Bronchial epithelial cell (primary cell): ENCODE measurements at places on chromosomes 1 and 21.
A peak's percentile ranks its signal among the peaks of the same experiment; 100 is the strongest.

DNA sequence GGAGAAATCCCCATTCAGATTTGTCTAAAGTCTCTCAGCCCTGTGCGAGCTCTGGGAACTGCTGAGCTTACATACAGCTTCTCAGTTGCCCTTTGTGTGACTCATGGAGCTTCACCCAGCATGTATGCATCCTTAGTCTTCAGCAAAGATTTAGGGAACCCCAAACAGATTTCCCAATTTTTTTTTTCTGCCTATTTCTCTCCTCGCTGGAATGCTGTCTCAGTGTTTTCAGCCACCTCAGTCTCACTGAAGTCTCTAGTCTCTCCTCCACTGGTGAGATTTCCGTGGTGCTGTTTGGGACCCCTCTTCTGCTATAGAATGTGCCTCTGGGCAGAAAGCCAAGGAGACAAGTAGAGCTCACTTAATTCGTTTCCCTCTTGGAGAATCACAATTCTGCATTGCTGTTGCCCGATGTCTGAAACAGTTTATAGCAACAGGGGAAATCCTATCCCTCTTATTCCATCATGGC, 28.1 kb upstream of the TXLNA start:
- DNase-seq, result peak; percentile 52

- no peak for DNase-seq
Measured at GRCh38 chr1:57418971-57419370, 4.9 kb downstream of the DAB1 start.

DNA sequence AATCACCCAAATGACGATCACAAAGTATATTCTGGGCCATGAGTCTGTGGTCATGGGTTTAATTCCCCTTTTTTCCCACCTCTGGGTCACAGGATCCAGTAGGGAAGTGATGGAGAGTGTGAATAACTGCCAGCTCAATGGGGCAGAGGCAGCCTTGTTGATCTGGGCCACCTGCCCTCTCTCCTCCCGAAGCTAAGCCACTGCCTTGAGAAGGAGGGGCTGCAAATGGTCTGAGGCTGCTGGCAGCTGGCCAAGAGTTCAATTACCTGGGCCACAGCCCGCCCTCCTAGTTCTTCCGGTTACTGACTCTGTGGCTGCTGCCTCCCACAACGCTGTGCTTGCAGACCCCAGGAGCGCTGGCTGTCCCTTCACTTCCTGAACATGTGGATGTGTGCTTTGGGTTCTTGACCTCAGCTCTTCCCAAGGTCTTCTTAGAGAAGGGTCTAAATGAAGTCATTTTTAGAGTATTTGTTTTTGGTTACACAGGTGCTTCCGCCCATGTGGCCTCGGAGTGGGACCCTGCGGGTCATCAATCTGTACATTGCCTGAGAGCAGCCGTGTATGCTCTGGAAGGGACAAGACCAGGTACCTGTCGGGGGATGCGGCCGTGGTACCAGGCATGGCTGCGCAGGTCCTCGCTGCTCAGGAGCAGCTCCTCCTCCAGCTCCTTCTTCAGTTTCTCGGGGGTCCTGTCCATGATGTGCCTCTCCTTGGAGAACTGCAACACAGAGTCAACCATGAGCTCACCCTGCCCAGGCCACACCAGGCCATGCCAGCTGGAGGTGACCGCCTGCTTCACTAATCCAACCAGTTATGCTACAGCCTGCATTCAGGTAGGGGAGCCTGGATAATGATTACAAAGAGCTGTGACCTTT, 89.7 kb downstream of the BCAR3 start:
- DNase-seq, result no peak

DNA sequence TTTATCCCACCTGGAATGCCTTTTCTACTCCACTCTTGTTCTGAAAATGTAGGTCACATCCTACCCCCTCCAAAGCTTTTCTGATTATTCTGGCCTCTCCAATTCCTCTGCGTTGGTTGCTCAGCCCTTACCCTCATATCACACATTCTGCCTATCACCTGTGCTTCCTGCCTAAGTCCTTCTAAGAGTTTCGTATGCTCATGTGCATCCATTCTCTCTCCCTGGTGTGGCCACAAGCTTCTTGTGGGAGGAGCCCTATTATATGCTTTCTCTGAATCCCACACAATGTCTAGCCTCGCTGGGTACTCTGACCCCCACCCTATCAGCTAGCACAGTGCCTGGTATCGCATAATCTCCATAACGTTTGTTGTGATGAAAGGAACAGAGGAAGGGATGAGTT, 54.2 kb downstream of the CD58 start:
- DNase-seq, result no peak

- no peak for DNase-seq
Measured at GRCh38 chr1:204463125-204464060, 31.2 kb downstream of the PIK3C2B start.

GRCh38 chr1:89198081-89198480, 661 bp downstream of the GBP4 start:
- no peak for DNase-seq

DNA sequence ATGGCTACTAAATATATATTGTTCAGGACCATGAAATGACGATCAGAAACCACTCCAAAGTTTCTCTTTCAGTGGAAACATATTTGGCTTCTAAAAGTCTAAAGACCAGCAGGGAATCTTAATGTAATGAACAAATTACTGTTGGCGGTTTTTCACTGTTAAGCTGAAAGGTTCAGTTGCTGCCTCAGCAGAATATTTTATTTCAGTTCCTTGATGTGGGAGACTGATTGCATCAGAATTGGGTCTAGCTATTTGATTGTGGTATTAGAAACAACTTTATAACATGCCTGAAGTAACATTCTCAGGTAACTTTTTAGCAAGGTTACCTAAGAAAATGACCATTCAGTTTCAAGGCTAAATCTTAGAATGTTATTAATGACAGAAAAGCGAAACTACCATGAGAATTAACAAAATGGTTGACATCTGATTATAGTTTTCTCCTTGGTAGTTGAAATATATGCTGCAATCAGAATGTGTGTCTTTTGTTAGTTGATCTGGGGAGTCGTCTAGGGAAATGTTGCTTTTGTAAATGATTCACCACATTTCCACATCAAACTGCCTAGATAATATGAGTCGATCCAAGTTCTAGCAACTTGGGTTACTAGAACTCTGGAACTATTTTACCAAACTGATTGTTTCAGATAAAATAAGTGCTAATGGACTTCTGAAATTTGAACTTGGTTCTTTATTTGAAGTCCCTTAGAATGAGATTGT, 200.4 kb downstream of the HMCN1 start:
- DNase-seq, result peak; percentile 67

- no peak for DNase-seq
Measured at GRCh38 chr1:237042892-237043576, 1.1 kb downstream of the RYR2 start.

- DNase-seq, result peak; percentile 17
Measured at GRCh38 chr1:117531222-117531621, 74.6 kb upstream of the TENT5C start.

- no peak for DNase-seq
Measured at GRCh38 chr1:91729621-91730358, 156.2 kb downstream of the TGFBR3 start.

DNA sequence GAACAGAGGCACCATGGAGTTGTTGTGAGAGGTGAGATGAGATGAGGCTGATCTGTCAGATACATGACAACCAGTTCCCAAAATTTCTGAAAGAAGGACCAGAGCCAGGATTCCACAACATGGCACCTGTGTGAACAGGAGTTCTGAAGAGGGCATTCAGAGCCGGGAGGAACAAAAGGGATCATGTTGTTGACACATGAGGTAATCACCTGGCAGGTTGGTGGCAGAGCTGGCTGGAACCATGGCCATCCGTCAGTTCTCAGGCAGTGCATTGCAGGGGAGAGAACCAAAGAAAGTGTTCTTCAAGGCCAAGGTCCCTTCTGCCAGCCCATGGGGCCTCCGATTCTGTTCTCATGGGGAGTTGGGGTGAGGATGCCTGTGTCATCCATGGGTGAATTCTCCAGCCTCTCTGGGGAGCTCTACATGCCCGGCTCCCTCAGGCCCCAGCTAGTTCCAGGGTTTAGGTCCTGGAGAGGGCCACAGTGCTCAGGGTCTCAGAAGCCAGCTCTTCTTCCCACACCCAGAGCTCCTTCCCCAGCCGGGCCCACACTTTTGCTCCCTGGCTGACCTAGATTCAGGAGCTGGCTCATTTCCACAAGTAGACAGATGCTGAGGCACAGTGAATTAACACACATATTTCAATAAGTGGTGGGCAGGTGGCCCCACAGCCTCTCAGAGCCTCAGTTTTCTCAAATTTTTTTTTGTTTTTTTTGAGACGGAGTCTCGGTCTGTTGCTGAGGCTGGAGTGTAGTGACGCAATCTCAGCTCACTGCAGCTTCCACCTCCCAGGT, 49.1 kb upstream of the CTPS1 start:
- no peak for DNase-seq

- DNase-seq, result no peak
Measured at GRCh38 chr1:44831516-44831915, 11.5 kb downstream of the PTCH2 start.

GRCh38 chr1:41856944-41857285, 61.8 kb downstream of the HIVEP3 start:
- no peak for DNase-seq

GRCh38 chr1:202861420-202862132, 27.4 kb downstream of the RABIF start:
- DNase-seq, result peak; percentile 72

- DNase-seq, result no peak
Measured at GRCh38 chr1:46137916-46138315, 5.5 kb upstream of the PIK3R3 start.

- DNase-seq, result peak; percentile 52
Measured at GRCh38 chr1:160061369-160062229, 8.4 kb downstream of the KCNJ10 start.

- peak; percentile 37 for DNase-seq
Measured at GRCh38 chr1:29498126-29499103, 262.1 kb downstream of the PTPRU start.

- DNase-seq, result peak; percentile 89
Measured at GRCh38 chr1:203649999-203650836, 23.6 kb downstream of the ATP2B4 start.

DNA sequence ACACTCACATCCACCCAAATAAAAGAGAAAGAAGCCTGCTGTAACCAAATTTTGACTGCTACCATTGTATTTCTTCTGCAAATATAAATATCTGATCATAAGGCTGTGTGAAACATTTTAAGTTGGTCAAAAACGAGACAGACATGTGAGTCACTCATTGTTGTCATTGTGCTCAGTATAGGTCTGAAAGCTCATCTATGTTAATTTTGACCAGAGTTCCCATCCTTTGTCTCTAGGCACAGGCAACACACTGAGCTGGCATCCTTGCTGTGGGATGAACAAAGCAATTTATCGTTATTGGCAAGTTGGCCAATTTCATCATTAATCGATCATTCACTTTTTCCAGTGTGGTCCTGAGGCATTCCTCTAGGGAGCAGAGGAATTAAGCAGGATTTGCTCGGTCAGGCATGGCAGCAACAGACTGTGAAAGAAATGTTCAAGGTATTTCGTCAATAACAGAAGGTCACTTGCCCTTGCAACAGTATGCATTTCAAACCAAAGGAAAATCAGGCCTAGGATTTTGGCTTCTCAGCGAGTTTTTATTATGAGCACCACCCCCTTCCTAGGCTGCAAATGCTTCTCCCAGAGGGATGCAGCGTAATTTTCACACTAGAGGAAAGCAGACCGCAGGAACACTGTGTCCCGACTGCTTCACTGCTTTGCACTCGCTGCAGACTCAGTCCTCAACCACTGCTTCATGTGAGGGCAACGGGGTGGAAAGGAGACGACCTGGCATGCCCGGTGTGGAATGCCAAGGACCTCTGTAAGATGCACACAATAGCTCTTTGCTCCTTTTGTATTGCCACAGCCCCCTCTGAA, 87.9 kb upstream of the SMYD2 start:
- DNase-seq, result no peak

GRCh38 chr1:54413295-54413694, 7.1 kb upstream of the SSBP3 start:
- peak; percentile 46 for DNase-seq

DNA sequence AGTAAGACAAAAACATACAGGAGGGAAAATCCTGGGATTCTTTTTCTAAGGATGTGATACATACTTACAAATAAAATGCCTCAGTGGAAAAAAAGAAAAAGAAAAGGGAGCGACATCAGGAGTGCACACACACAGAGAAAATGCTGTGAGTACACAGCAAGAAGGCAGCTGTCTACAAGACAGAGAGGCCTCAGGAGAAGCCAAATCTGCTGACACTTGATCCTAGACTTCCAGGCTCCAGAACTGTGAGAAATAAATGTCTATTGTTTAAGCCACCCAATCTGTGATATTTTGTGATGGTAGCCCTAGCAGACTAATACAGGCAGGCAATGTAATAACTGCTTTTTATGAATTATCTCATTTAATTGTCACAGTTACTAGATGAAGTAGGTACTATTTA, 17.0 kb upstream of the TRIM45 start:
- DNase-seq, result no peak

GRCh38 chr1:60571811-60572210, 498.2 kb upstream of the C1orf87 start:
- DNase-seq, result peak; percentile 83

DNA sequence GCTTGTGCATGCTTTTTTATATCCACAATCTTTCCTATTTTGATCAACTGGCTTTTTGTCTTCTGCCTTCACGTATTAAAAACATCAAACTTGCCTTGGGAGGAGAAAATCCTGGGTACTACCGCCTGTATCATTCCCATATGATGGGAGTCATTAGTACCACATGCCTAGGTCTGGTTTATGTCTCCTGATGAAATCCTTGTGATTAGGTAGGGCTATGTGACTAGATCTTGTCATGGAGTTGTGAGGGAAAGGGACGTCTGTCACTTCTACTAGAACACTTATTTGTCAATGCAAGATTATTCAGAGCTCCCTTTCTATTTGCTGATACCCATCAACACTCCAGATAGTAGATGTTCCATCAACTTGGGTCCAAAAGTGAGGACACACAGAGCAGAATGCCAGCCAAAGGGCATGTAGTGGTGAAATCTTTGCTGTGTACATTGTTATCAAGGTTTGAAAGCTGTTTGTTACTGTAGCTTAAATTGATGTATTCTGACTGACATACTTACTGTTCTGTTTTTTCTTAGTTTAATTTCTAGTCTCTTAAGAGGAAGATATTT, 621.8 kb upstream of the NR5A2 start:
- no peak for DNase-seq

DNA sequence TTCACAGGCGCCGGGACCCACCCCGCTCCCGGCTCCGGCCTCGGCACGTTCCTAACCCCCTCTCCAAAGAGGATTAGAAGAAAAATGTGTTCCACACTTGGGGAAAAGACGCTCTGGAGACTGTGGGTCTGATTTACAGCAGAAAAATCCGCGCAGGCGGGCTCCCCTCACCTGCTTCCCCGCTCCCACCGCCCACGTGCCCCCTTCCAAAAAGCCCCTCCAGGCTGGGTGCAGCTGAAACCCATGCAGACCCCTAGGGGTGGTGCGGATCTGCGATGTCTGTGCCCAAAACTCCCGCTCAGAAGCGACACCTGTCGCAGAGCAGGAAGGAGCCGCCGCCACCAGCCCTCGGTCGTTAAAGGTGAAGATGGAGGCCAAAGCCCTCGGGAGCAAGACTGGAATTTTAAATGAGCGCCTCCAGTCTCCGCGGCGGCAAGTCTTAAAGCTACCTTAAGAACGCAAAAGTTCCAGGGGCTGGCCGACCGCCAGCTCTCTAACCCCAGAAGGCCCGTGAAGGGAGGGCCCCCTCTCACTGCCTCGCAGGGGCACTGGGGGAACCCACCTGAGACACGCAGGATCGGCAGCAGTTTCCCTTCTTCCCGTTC, 688 bp upstream of the CHD5 start:
- no peak for DNase-seq

- DNase-seq, result no peak
Measured at GRCh38 chr1:54124906-54125305, 27.9 kb downstream of the CDCP2 start.

- peak; percentile 1 for DNase-seq
Measured at GRCh38 chr1:217027403-217028080, 304.3 kb upstream of the ESRRG start.

- no peak for DNase-seq
Measured at GRCh38 chr1:62951428-62951827, 167.5 kb downstream of the ATG4C start.
